Stimulated activated CD4-positive, alpha-beta T cell treated with anti-CD3 and anti-CD28 coated beads, Interleukin-1b, Interleukin-23, amount 100 ng/mL, for 1 hour (primary cell): ENCODE measurements at places on chromosomes 7 and 10.

GRCh38 chr10:34719328-34719727 is 95.8 kb downstream of the PARD3 start:
- no peak for DNase-seq

DNA sequence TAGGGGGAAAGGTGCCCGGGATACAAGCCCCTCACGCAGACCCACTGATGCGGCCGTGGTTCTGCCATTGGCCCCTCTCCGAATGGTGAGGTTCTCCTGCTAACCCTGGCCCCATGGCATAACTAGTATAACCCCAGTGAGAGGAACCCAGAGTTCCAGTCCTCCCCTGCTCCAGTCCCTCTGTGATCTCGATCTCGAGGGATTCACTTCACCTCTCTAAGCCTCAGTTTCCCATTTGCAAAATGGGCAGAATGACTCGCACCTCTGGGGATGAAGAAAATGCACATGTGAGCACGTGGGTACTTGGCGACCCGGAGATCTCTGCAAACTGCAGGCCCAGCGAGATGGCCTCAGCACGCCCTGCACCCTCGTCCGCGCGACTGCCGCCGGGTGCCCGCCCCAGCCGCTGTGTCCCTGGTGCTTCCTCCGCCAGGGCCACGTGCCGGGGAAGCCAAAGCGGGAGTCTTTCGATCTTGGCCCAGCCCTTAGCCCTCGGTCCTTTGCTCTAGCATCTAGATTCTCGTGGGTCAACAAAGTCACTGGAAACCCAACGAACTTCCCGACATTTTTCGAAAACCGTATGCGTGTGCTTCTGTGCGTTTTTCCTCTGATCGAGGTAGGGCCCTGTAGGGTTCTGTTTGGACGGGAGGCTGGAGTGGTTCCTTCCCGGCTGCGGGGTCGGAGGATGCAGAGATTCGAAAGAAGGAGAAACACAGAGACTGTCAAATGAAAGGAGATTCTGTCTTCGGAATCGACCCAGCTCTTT is 169.8 kb downstream of the UBE2H start:
- no peak for DNase-seq

- DNase-seq, result no peak
Measured at GRCh38 chr7:141201145-141201885, 127.5 kb downstream of the TMEM178B start.

- DNase-seq, result no peak
Measured at GRCh38 chr7:95501261-95501832, 15.6 kb downstream of the ASB4 start.

GRCh38 chr10:26840938-26841732 is 19.6 kb downstream of the ABI1 start:
- DNase-seq, result no peak

DNA sequence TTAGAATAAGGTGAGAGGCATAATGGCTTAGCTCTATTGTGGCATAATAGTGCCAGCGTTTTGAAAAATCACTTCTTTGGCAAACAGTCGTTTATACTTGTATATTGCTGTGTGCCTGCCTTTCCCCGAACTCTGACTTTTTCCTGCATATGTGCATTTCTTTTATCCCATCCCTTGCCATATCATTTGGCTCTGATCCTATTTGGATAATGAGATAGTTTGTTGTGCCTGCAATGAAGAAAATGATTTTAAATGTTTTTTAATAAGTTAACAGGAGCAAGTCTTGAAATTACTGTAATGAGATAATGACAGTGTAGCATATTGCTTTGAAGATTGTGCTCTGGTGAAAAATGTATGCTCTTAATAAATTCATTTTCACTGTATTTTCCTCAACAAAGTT is 288.0 kb upstream of the LRGUK start:
- DNase-seq, result no peak

DNA sequence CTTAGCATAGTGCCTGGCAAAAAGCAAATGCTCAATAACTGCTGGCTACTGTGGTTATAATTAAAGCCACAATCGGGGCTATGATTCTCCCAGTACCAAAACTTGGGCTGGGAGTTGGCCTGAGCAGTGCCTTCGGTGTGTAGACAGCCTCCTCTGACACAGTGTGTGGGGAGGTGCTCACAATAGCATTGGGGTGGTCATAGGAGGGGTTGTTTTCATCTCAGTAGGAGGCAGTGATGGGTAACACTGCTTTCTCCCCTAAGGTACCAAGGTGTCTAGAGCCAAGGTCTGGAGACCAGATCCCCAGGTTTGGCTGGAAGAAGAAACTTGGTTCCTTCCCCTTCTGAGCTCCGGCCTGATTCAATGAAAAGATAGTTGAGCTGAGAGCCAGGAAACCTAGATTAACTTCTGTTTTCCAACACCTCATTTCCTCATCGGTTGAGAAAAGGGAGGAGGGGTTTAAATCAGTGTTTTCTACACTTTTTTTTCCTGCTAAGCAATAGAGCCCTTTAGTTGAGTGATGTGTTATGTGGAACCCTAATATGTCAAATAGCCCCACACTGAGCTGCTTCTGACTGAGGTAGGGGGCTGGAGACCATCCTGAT is 68.2 kb downstream of the LRMDA start:
- DNase-seq, result no peak

GRCh38 chr7:42198974-42199668 is 37.9 kb downstream of the GLI3 start:
- no peak for DNase-seq

- DNase-seq, result no peak
Measured at GRCh38 chr7:119254742-119255141, 1018.2 kb upstream of the KCND2 start.

GRCh38 chr10:4407783-4408182 is 418.2 kb upstream of the AKR1E2 start:
- no peak for DNase-seq

- no peak for DNase-seq
Measured at GRCh38 chr7:30789334-30789711, 18.1 kb downstream of the MINDY4 start.

DNA sequence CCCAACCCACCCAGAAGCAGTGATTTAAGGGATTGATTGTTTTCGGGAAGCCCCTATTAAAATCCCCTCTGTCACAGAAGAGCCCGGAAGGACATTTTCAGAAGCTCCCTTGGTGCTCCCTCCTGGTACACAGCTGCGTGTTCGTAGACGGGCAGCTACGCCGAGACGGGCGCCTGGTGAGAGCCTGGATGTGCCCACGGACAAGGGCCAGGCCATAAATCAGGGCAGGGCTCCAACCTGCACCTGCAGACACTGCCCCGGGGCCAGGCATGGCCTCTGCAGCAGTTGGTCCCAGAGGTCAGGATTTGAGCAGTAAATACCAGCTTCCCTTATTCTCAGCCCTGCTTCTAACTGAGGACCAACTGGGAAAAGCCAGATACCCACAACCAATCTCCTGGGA is 106.8 kb downstream of the PAXIP1 start:
- DNase-seq, result no peak

GRCh38 chr10:119231654-119232053 is 24.3 kb downstream of the GRK5 start:
- DNase-seq, result no peak

DNA sequence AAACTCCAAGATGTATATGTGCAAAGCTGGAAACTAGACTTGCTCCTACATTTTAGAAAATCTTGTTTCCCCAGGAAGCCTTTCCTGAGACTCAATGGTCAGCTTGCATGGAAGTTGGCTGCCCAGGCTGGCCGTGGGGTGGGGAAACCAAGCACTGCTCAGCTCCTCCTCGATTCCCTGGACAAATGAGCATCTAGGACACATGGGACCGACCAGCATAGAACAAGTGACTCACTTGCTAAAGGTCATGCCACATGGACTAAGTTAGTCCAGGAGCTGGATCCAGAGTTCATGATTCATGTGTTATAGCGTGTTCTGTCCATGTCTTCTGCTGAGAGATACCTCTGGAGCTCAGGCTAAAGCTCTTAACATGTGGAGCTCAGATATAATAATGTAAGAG is 6.2 kb downstream of the FAM180A start:
- no peak for DNase-seq

DNA sequence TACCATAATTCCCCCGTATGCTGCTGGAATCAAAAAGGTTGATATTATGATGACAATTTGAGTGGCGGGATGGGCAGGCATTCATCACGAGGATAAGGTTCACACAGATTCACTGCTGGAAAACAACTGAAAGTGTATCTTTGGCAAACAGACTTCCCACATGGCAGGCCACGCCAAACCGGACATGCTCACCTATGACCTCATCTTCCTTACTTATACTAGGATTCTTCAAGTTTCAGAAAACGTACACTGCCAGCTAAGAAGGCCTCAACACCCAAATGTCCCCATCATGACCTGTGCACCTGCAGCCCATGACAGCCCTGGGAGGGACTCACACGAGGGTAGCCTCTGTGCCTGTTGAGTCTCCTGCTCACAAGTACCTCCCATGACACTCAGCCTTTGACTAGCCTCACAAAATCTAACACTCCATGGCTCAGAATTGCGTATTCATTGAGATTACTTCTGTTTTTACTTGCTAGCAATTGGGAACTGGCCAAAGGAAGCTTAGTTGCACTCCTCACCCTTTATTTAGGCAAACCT is 259.0 kb upstream of the GHITM start:
- DNase-seq, result no peak

DNA sequence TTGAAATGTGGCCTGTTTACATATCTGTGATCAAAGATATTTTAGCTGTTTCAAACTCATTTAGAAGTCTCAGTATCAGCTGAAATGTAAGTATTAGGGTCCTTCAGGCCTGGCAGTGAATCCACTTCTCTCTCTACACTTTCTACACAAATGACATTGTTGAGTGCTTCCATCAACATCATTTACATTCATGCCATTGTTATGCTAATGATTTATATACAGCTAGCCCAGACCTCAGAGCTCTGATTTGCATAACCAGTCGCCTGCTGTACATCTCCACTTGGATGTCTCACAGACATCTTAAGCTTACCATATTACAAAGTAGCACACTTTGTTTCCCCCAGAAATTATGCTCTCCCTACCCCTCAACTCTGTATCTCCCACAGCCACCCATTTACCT is 71.6 kb downstream of the GSDME start:
- DNase-seq, result no peak

- DNase-seq, result no peak
Measured at GRCh38 chr7:151157645-151158329, 9.7 kb downstream of the GBX1 start.

DNA sequence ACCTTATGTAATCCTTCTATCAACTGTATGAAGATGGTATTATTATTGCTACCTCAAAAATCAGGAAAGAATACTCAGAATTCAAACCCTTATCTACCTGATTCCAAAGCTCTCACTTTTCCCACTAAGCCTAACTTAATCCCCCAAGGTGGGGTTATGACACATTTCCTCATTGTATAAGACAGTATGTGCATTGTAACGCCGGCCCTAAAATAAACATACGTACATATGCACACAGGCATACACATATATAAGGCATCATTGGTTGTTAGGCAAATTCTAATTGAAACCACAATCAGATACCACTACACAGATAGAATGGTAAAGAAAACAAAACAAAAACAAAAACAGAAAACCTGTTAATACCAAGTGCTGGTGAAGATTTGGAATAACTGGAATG is 556.5 kb downstream of the INHBA start:
- DNase-seq, result no peak

- no peak for DNase-seq
Measured at GRCh38 chr7:149136118-149136517, 10.0 kb upstream of the ZNF425 start.
